ENCODE measurements at places on chromosomes 4 and X.

DNA sequence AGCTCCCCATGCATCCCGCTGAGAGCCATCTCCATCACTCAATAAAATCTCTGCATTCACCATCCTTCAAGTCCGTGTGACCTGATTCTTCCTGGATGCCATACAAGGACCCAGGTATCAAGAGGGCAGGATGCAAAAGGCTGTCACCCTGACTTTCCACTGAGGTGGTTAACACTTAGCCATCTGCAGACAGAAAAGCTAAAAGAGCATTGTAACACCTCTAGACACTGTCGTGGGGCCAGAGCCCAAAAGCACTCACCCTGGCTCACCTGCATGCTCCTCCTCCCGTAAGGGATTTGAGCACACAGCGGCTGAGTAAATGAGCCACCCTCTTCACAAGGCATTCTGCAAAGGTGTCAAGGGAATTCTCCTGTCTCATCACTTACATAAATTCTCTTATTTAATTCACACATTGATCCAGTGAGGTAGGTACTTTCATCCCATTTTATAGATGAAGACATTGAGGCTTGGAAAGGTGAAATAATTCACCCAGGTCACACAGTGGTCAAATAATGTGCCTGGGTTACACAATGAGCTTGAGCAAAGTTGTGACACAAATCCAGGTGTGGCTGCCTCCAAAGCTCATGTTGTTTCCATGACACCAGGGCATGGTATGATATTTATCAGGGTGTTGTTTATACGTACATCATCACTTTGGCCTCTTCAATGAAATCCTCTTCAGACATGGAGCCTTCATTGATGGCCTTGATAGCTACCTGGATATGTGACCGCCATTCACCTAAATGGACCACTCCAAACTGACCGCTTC is 48.0 kb downstream of the TXK start:
- no peak for DNase-seq

DNA sequence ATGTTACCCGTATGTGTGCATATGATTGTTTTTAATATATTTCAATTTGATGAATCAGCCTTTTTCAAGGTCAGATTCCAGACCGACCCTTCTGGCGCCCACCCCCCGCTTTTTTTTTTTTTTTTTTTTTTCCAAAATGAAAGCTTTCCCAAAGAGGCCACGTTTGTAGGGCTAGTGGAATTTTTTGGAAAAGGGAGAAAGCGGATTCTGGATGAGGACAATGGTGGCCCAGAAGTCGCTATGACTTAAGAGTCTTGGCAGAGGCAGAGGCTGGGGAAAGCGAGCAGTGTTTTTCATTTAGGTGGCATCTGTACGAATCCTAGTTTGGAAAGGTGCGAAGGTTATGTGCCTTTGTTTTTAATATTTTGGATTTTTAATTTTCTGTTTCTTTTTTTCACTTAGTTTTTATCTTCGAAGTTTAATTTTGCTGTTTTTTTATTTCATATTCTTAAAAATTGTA is 14.6 kb downstream of the NDUFB11 start:
- DNase-seq: no peak

DNA sequence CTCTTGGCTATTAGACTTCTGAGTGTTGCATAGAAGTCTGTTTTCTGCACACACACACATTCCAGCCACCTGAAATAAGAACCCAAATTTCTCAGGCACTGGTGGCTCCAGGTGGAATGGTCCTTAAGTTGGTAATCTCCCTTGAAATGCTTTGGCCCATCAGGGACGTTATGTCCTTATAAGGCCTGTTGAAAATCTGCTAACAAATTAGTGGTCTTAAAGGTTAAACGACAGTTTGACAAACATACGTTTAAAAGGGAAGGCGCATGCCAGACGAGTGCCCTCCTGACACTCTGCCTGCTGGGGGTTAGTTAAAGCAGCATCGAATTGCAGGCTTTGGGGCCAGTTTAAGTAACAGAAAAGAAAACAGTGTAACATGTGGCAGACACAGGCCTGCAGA is 125.0 kb downstream of the TBX22 start:
- no peak for DNase-seq

DNA sequence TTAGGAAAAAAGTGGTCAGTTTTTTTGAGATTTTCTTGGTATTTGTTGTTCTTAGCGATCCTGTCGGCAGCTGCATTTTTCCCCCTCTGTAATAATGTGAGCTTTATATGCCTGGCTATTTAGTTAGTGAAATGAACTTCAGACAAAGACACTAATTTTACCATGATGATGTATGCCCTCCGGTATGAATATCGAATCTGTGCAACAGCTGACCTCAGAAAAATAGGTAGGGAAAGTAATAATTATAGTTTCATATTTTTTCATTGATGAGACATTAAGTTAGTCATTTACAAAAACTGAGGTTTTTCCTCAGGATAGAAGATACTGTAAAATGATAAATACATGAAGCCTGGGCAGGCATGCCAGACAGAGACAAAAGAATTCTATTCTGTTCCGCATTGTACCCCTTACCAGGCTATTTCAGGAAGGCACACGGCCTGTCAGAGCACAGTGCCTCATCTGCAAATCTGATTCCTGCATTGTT is 155.8 kb downstream of the SHROOM3 start:
- no peak for DNase-seq

DNA sequence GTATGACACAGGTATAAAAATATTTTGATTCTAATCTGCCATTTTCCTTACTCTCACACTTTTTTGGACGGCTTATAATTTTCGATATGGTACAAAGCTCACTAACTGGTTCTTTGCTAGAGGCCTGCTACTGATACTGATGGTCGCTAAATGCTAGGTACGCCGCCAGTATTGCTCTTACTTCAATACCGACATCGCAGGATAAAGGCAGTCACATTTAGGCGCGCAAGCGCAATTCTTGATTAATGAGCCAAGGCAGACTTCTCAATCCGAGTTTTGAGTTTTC is 557 bp upstream of the USP38 start:
- no peak for DNase-seq

GRCh38 chr4:8383016-8383415 is 57.5 kb downstream of the ACOX3 start:
- DNase-seq: no peak

DNA sequence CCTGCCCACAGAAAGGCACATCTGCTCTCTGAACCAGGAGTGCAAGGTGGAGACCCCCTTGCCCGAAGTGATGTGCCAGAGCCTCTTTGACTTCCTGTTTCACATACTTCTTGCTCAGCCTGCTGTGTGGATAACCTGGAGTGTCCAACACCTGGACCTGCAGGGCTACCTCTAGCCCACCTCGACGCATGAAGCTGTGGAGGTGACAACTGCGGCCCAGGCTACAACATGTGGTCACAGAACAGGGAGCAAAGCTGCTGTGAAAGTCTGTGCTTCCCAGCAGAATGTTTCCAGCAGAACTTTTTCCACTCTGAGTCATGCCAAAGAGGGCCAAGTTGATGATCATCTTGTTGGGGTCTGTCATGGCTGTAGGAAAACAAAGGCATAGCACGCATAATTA is 1.5 kb downstream of the GIMD1 start:
- DNase-seq: no peak

DNA sequence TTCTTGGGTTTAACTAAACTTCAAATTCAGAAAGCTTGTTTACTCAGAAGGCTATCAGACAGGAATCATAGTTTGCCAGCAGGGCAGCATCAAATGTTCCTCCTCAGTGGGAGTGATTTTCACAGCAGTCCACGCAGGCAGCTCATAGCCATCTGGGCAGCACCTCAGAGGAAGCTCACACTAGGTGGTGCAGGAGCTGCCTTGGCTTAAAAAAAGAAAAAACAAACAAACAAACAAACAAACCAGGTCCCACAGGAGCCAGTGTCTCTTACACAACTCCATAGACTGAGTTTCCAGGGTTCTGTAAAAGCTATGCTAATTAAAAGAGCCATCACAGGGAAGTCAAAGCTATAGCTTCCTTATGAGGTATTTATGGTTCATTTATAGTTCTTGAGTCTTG is 10.5 kb upstream of the KLHL5 start:
- DNase-seq: no peak

GRCh38 chrX:9995855-9996339 is 28.7 kb downstream of the CLDN34 start:
- peak; percentile 74 for DNase-seq

- DNase-seq: no peak
Measured at GRCh38 chrX:71212536-71212935, 10.5 kb upstream of the GJB1 start.

DNA sequence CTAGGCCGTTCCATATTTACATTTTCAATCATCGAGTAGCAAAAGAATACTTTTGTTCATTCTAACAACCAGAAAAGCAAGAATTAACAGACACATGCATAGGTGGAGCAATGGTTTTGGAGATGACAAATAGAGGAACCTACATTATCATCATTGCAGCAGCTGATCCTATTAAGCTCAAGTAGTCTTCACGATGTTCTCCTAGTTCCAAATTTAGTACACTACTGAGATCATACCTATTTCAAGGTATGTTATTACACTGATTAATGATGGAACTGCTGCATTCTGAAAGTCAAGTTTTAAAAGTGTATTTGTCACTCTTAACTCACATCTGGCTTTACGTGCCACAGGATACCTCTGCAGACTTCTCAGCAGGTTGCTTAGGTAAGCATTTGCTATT is 87.4 kb downstream of the ADGRA3 start:
- DNase-seq: no peak

DNA sequence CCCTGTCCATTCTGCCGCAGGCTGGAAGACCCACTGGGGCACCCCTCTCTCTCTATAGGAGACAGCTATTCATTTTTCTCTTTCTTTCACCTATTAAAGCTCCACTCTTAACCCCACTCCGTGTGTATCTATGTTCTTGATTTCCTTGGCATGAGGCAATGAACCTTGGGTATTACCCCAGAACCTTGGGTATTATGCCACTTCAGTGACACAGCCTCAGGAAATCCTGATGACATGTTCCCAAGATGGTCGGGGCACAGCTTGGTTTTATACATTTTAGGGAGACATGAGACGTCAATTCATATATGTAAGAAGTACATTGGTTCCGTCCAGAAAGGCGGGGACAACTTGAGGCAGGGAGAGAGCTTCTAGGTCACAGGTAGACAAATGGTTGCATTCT is 13.4 kb downstream of the HTT-AS start:
- no peak for DNase-seq

DNA sequence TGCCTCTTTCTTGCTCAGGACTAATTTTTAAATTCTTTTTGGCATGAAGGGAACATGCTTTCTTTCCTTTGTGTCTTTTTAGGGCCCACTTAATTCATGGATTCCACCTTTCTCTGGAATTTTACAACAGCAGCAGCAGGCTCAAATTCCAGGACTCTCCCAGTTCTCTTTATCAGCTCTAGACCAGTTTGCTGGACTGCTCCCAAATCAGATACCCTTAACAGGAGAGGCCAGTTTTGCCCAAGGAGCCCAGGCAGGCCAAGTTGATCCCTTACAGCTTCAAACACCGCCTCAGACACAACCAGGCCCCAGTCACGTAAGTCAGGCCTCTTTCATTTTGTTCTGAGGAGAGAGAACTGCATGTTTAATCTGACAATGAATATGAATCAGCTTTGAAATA is 2.3 kb downstream of the ODAM start:
- no peak for DNase-seq

DNA sequence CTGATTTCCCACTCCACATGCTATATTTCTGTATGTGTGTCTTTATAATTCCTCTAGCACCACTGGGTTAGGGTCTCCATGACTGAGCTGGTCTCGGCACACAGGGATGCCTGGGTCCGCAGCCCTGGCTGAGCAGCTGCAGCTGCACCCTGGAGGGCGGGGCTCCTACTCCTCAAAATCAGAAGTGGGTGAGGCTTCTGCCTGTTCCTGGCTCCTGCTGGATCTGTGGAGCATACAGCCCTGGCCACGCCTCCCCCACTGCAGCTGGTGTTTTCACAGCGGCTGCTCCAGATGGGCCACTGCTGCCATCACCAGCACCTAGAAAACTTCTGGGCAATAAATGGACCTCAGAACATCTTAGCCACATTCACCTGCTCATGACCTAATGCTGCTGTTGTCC is 30.9 kb downstream of the SPCS3 start:
- DNase-seq: no peak

DNA sequence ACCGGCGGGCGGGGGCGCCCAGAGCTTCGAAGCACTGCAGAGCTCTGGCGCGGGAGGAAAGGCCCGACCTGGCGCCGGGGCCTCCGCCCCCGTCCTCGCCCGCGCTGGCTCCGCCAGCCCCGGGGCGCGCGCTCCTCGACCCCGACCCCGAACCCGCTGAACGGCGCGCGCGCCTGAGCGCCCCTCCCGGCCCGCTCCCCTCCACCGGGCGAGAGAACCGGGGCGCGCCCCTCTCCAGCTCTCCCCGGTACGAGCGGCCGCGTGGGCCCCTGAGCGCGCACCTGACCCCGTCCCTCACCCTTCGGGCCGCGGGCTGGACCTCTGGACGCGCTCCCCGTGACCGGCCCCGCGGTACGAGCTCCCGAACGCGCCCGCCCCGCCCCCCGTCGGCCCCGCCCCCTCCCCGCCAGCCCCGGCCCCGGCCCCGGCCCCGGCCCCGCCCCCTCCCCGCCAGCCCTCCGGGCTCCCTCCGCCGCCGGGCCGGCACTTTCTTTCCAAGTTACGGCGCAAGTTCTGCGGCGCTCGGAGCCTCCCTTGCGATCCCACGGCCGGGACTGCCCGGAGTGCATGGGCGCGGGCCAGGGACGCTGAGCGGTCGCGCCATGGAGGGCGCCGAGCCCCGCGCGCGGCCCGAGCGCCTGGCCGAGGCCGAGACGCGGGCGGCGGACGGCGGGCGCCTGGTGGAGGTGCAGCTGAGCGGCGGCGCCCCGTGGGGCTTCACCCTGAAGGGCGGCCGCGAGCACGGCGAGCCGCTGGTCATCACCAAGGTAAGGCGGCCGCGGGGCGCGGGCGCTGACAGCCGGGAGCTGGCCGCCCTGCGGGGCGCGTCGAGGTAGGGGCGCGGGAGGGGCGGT is at the start of gene SHROOM2:
TSS of gene SHROOM2 (plus strand) at position 486 of the 854 bp plus-strand sequence. CDS start at position 603, 117 bp downstream.
- no peak for DNase-seq

GRCh38 chr4:951594-952468 is 19.6 kb downstream of the TMEM175 start:
- DNase-seq: peak; percentile 51

DNA sequence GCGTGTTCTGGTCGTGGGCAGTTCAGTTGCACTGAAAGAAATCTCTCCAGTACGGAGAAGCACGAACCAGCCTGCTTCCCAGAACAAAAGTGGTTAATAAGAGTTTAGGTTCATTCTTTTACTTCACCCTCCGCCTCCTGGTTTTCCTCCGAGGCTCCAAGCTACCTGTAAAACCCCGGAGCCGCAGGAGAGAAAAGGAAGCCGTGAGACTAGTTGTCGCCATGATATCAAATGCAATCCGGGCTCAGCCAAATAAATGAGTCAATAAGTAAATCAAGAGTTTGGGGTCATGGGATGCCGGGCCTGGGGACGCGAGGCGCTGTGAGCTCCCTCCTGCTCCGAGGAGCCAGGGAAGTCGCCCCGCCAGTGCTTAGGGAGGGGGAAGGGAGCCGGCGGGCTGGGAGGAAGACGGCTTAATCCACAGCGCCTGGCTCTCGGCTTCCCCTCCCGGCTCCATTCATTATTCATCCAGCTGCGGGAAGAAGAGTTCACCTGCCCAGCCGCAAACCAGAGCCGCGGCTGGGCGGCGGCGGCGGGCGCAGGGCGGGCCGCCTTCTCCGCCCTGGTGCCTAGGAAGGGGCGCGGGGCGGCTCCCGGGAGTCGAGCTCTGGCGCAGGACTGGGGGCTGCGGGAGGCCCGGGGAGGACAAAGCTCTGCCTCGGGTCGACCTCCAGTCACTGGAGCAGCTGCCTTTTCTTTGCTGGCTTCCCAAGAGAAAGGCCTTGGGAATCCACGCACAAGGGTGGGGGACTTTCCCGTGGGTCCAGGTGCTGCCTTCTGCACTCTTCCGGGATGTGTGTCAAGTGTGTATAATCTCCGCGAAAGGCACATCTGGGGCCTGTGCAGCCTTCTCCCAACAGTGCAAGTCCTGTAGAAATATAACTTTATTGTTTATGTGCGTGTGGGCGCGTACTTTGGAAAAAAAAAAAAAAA is 1.7 kb downstream of the FRAS1 start:
- DNase-seq: peak; percentile 76

All from left forelimb (tissue), 1 donor.